ENCODE measurements at places on chromosomes 1 and 21. TPM values are rescaled to one million over a fixed set of nuclear protein-coding genes. Genes with fewer than 3 reads are reported as not detected.

Gene AMY1C
- polyA plus RNA-seq, result not detected

Gene AIM2
- polyA plus RNA-seq, result 0.20 TPM

Gene KCNK1
- polyA plus RNA-seq, result 1.5 TPM

Gene JAM2
- 50.7 TPM for polyA plus RNA-seq

Gene FCRL6
- not detected for polyA plus RNA-seq

Gene RGS13
- polyA plus RNA-seq, result 0.70 TPM

Gene NMNAT2
- 1.6 TPM for polyA plus RNA-seq

Gene PPM1J
- polyA plus RNA-seq, result 2.5 TPM

Gene INAVA
- 5.8 TPM for polyA plus RNA-seq

Gene SAMSN1
- polyA plus RNA-seq, result 2.6 TPM

Gene DDR2
- 50.9 TPM for polyA plus RNA-seq

Gene RPE65
- polyA plus RNA-seq, result 0.12 TPM

Gene SIM2
- polyA plus RNA-seq, result 11.7 TPM

Gene CTSE
- polyA plus RNA-seq, result 0.52 TPM

Gene BARHL2
- not detected for polyA plus RNA-seq

Gene FAM89A
- polyA plus RNA-seq, result 9.9 TPM

Gene PKLR
- 0.15 TPM for polyA plus RNA-seq

Gene RYR2
- 2.4 TPM for polyA plus RNA-seq

Gene CD247
- polyA plus RNA-seq, result 0.54 TPM

Gene TRAF3IP3
- polyA plus RNA-seq, result 7.6 TPM

Gene CAPN8
- 0.25 TPM for polyA plus RNA-seq

Gene CFAP74
- polyA plus RNA-seq, result 0.16 TPM

Gene DMRTA2
- polyA plus RNA-seq, result not detected

Gene AMY1B
- 0.38 TPM for polyA plus RNA-seq

Gene SPATA21
- polyA plus RNA-seq, result 0.21 TPM

Gene VCAM1
- 11.8 TPM for polyA plus RNA-seq

Gene SUSD4
- polyA plus RNA-seq, result 3.0 TPM

Measured in muscle of back (tissue), 13 donors.